ENCODE measurements at places on chromosomes 7 and 10.

DNA sequence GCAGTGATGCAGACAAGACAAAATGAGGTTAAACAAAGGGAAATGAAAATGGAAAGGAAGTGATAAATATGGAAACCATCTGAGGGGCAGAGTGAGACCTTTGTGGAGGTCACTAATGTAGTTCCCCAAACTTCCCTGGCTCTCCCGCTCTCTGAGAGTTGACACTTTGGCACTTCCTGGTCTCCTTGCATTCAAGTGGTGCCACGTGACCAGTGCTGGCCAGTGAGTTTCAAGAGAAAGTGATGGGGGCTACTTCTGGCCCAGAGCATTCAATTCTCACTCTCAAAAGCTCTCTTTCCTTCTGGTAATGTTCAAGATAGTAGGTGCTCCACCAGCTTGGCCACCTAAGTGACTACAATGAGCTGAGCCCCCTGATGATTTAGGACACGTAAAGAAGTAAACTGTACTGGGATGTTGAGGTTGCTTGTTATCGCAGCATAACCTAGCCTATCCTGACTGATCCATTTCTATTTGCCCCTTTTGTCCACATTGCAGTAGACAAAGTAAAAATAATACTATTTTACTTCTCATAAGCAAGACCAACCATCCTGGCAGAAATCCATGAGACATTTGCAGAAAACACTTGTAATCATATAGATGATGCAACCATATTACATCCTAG lies 242.0 kb upstream of the YAE1 start:
- DNase-seq, result no peak

DNA sequence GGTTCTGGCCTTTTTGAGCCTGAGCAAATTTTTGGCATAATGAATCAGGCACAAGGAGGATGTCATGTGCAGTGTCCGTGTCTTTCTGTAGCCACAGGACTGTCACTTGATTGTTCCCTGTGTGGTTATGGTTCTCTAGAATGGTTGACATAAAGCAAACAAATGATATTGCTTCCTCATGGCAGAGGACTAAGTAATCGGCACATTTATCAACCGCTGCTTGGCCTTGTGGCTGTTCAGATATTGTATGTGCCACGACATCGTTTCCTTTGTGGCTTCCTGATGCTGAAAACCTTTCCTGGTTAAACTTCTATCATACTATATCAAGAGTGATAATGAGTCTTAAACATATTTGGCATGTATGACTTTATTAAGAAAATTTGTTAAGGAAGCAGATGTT lies 598.8 kb downstream of the SUGCT start:
- no peak for DNase-seq

DNA sequence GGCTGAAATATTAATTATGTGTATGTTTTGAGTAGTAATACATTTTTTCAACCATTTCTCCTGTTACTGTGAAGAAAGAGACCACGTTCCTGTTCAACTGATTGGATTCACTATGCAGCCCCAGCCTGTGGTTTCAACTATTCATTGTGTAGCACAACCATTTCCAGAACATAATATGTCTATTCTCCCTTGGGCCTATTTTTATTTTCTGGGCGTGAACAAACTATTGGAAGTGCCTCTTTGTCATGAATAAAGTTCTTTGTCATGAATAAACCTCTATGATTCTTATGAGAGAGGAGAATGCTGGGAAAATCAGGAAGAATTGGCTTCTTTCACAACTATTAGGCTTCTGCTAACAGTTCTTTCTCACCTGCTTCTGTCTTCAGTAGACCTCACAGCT lies 152.4 kb downstream of the GNAT3 start:
- DNase-seq, result no peak

GRCh38 chr7:108146070-108146842 lies 16.1 kb upstream of the LAMB4 start:
- DNase-seq, result peak; percentile 82

DNA sequence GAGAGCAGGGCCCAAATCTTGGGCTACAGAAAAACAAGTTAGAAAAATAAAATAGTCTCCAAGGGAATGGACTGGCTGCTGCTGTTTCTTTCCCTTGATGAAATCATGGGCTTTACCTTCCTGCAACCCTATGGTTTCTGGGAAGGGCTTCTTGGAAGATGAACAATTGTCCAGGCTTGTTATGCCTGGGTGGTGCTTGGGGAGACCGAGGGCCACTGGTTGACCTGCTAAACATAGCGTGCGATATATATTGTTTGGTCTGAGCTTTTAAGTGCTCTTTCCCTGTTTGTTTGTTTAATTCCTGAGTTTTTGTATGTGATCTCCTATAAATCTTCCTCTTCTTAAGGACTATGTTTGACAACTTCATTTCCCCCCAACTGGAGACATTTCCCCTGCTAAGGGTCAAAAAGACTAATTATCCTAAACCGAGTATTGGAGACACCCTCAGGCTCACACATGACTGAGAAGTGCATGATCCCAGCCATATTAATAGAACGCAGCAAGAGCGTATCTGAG lies 37.9 kb downstream of the SLC25A28 start:
- no peak for DNase-seq

DNA sequence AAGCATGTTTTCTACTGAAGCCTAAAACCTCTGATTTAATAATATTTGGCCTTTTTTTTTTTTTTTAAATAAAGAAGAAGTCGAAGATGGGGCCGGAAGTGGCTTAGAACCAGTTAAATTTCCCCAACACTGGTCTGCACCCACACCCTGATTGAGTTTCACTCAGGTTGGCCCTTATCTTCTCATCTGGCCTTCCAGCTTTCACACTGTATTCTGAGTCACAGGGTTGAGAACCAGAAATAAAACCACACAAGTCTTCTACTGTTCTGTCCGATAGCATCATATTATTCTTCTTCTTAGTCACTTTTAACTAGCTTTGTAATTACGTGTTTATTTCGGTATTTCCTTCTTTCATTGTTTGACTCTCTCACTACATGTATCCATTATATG lies 9.9 kb downstream of the ZNF365 start:
- no peak for DNase-seq

- no peak for DNase-seq
Measured at GRCh38 chr10:14820010-14820774, 17.6 kb downstream of the CDNF start.

- no peak for DNase-seq
Measured at GRCh38 chr7:92873776-92874175, 37.4 kb upstream of the CDK6 start.

GRCh38 chr10:78996792-78997129 lies 72.0 kb upstream of the ZMIZ1 start:
- DNase-seq, result no peak

- DNase-seq, result no peak
Measured at GRCh38 chr10:69088471-69088769, 517 bp downstream of the SRGN start.

- no peak for DNase-seq
Measured at GRCh38 chr10:101493782-101494281, 94.2 kb downstream of the POLL start.

DNA sequence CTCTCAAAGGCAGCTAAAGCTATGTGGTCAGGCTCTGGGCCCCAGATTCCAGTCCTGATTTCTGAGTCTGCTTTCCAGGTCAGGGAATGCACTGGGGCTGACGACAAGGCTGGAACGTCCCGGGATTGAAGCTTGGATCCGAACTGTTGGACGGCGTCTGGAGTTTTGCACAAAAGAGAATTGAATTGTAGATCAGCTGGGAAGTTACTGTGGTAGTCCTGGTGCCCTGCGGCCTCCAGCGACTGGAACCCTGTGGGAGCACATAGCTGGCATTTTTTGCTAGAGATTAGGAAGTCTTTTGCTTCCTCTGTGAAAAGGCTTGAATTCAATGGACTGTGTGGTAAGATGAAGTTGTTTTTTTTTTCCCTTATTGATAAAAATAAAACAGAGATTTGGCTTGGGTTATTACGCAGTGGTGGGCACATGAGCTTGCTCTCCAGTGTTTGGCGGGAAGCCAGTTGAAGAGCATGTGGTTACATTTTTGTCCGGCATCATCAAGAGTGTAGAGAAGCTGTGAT lies at the start of gene HK1:
HK1 (plus strand) TSS at position 51 of the 518 bp plus-strand sequence.
- no peak for DNase-seq

- no peak for DNase-seq
Measured at GRCh38 chr10:64211466-64211865, 690.3 kb downstream of the REEP3 start.

- DNase-seq, result no peak
Measured at GRCh38 chr7:155220903-155221302, 76.8 kb upstream of the INSIG1 start.

- no peak for DNase-seq
Measured at GRCh38 chr10:94680544-94680943, 3.0 kb upstream of the CYP2C18 start.

DNA sequence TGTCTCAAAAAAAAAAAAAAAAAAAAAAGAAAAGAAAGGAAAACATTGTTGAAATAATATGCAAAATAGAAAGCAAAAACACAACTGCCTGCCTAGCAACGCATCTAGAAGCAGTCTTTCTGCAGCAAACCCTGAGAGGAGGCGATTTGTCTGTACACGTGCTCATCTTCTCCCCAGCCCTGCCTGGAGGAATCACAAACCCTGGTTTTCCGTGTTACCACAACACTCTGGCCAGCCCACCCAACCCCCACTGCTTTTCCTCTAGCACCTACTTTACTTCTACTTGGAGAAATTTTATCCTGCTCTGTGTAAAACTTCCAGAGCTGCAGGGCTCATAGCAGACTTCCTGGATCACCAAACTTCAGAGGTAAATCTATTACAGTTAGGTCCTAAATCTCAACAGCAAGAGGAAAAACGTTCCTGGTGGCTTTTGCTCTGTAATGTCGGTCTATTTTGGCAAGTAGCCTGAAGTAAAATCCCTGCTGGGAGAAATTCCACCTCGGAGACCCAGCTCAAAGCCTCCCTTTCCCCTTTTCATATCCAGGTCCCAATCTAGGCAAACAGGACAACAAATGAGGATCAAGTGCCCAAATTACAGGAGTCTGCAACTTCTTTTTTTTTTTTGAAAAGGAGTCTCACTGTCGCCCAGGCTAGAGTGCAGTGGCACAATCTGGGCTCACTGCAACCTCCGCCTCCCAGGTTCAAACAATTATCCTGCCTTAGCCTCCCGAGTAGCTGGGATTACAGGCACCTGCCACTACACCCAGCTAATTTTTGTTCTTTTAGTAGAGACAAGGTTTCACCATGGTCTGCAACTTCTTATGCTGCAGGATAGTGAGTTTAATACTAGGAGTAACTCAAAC lies 91.6 kb downstream of the DNMBP start:
- no peak for DNase-seq

- no peak for DNase-seq
Measured at GRCh38 chr7:107610323-107610722, 30.3 kb downstream of the BCAP29 start.

- no peak for DNase-seq
Measured at GRCh38 chr10:31157123-31158010, 125.7 kb upstream of the ZNF438 start.

Data from inflammatory macrophage treated with lipopolysaccharide for 1 hour (primary cell).